ENCODE measurements at places on chromosomes 4 and X. TPM values are rescaled to one million over a fixed set of nuclear protein-coding genes. Genes with fewer than 3 reads are reported as not detected.

GIMD1 gene
- total RNA-seq, result not detected

TRPC3 gene
- total RNA-seq, result 3.3 TPM

DNA sequence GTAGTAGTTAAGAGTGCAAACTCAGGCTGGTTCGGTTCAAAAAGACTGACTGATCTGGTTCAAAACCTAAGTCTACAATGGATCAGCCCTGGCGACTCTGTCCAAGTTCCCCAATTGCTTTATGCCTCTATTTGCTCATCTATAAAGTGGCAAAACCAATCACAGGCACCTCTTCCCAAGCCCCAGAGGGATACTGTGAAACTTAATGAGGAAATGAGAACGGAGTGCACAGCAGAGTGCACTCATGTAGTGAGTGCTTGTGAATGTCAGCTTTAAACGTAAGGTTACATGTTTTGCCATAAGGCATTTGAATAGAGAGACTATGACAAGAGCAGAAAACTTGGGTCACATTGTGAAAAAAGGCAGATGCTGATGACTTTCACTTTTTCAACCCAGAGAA, 199.7 kb upstream of the KLF3 start:
- H3K36me3 ChIP-seq, result no peaks in the 10 kb centered on the region
- no peak overlapping the region for H3K4me3 ChIP-seq
- DNase-seq, result no peak
- H3K27ac ChIP-seq, result no peak overlapping the region

DNA sequence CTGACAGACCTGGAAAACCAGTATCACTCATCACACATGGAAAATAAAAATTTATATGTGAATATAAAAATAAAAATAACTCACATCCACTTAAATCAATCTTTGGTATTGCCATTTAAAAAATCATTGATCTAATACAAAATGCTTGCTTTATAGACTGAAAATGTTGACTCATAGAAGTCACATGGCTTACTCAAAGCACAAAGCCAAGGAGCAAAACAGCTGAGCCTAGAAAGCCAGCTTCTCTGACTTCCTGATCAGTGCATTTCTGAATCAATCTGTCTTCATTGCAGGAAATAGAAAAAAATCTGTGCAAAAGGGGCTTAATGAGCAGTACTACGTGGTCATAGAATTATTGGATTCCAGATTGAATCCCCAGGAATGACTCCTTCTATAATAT, 176.9 kb upstream of the HS3ST1 start:
- no peak overlapping the region for H3K4me3 ChIP-seq
- H3K27ac ChIP-seq, result no peak overlapping the region
- no peaks in the 10 kb centered on the region for H3K4me1 ChIP-seq
- H3K36me3 ChIP-seq, result no peaks in the 10 kb centered on the region

- no peaks in the 10 kb centered on the region for H3K27me3 ChIP-seq
- peaks cover 43% of the 10 kb centered on the region for H3K4me1 ChIP-seq
- H3K27ac ChIP-seq, result no peak overlapping the region
- H3K4me3 ChIP-seq, result no peak overlapping the region
- no peak for DNase-seq
- no peaks in the 10 kb centered on the region for H3K36me3 ChIP-seq
Observed at GRCh38 chrX:12010436-12010835, 127.8 kb upstream of the FRMPD4 start.

DNA sequence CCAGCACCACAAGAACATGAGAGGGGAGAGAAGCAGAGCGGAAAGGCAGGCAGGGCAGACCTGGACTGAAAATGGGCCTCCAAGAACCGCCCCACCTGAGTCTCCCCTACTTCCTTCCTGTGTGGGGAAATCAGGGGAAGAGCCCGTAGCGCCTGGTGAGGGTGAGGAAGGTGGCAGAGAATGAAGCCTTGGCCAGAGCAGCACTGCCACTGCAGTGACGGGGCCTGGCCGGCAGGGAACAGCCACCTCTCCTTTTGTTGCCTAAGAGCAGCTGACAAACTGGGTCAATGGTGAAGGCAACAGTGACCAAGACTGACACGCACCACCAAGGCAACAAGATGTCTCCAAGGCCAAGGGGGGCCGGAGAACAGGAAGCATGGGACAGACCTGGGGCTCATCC, 58.4 kb upstream of the CBR4 start:
- peaks cover 20% of the 10 kb centered on the region for H3K4me1 ChIP-seq
- H3K36me3 ChIP-seq, result no peaks in the 10 kb centered on the region
- DNase-seq, result no peak
- H3K27me3 ChIP-seq, result no peaks in the 10 kb centered on the region

GRCh38 chrX:40140706-40141499, 43.1 kb upstream of the BCOR start:
- no peak overlapping the region for H3K4me3 ChIP-seq
- no peak overlapping the region for H3K27ac ChIP-seq
- H3K27me3 ChIP-seq, result no peaks in the 10 kb centered on the region
- no peak for DNase-seq
- peaks cover 3% of the 10 kb centered on the region for H3K4me1 ChIP-seq
- no peaks in the 10 kb centered on the region for H3K36me3 ChIP-seq

DNA sequence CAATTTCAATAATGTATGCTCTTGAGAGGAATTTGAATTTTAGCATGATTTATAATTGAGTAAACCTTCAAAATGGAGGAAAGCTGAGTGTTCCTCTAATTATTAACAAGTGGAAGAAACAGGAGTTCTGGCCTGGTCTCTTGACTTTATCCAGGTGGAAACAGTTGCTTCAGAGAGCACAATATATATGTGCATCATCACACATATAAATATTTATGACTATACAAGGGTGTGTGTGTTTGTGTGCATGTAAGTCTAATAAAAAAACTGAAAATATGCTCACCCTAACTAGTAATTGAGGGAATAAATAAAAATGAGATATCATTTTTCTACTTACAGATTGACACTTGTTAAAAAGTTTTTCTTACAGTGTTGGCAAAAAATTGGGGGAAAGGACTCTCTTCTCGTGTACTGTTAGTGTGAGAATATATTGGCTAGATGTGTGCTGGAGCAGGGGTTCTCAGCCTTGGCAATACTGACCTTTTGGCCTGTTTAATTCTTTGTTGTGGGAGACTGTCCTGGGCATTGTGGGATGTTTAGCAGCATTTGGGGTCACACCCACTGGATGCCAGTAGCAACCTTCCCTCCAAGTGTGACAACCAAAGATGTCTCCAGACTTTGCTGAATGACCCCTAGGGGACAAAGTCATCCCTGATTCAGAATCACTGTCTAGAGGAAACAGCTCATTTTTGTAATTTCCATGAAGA, 20.8 kb upstream of the HERC5 start:
- H3K4me3 ChIP-seq, result no peak overlapping the region
- no peak for DNase-seq
- H3K27me3 ChIP-seq, result no peaks in the 10 kb centered on the region
- H3K36me3 ChIP-seq, result no peaks in the 10 kb centered on the region
- no peak overlapping the region for H3K27ac ChIP-seq

DNA sequence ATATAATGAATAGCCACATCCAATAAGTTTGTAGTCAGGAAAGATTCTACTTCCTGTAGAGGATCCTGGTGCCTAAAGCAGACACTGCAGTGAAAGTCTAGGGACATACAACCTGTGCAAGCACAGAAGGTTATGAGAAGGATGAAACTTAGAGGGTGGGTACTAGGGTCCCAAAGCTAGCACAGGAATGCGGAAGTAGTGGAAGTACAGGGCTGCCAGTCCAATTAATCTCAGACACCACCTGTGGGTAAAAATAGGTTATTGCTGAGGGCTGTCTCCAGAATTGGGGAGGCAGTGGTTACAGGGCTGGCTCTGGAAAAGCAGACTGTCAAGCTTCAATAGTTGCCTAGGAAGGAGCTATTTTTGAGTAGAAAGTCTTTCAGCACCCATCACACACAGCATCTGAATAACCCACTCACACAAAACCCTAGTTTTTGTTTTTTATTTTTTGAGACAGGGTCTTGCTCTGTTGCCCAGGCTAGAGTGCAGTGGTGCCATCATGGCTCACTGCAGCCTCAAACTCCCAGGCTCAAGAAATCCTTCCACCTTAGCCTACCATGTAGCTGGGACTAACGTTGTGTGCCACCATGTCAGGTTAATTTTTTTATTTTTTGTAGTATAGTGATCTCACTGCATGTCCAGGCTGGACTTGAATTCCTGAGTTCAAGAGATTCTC, 50.8 kb upstream of the ELF2 start:
- no peak for DNase-seq
- no peak overlapping the region for H3K27ac ChIP-seq
- H3K27me3 ChIP-seq, result no peaks in the 10 kb centered on the region
- H3K4me3 ChIP-seq, result no peak overlapping the region
- H3K4me1 ChIP-seq, result no peaks in the 10 kb centered on the region

DNA sequence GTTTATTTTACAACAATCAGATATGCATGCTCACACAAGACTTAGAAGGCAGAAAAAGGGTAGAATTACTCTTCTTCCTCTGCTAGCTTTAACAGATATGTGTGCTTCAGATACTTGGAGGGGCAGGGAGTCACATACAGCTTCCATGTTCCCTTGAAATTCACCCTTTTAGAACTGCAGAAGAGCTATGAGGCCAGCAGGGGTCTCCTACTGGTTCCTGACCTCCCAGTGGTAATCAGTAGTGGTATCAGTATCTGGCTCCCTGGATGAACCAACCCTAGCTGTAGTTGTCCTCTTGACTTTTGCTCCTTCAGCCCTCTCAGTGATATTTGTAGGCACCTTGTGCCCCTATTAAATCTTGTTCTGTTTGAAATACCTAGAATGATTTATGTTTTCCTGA, 81.5 kb downstream of the RCHY1 start:
- H3K4me3 ChIP-seq, result no peak overlapping the region
- no peaks in the 10 kb centered on the region for H3K36me3 ChIP-seq
- H3K4me1 ChIP-seq, result no peaks in the 10 kb centered on the region
- H3K27ac ChIP-seq, result no peak overlapping the region
- peaks cover 7% of the 10 kb centered on the region for H3K27me3 ChIP-seq
- no peak for DNase-seq

DNA sequence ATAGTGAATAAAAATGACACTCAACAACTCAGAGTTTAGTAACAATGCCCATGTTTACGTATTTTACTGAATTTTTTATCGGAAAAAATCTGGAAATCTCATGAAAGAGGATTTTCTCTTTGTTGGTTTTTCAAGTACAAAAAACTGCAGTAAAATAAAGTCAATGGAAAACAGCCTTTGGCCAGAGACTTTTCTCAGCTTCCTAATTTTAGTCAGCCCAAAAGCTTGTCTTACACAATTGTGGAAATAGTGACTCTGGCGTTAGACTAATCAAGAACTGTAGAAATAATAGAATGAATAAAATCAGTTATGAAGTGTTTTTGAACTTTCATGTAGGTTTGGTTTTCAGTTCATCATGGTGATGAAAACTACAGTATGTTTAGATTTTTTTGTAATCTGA, 234.7 kb downstream of the DKK2 start:
- no peak overlapping the region for H3K4me3 ChIP-seq
- H3K27me3 ChIP-seq, result no peaks in the 10 kb centered on the region
- no peak for DNase-seq
- H3K27ac ChIP-seq, result no peak overlapping the region
- H3K4me1 ChIP-seq, result no peaks in the 10 kb centered on the region
- H3K36me3 ChIP-seq, result no peaks in the 10 kb centered on the region

UCP1 gene
- total RNA-seq, result not detected

TRIML2 gene
- total RNA-seq, result not detected

DNA sequence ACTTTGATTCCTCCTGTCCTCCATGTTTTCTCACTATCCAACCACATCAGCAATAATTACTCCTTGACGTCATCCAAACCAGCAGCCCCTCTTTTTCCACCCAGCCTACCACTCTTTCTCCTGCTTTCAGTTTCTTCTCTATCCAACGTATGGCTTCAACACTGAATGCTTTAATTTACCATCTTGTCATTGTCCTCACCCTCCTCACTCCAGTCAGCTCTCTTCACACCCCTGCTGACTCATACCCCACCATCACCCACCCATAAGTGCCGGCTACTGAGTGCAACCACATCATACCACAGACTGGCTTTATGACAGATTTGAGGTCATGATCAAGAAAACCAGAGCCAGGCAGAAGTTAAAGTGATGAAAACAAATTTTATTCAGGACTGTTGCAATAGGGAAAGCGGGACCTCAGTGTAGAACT, 9.8 kb upstream of the ANXA5 start:
- DNase-seq, result peak; percentile 60
- peaks cover 31% of the 10 kb centered on the region for H3K4me1 ChIP-seq
- no peaks in the 10 kb centered on the region for H3K36me3 ChIP-seq
- H3K4me3 ChIP-seq, result no peak overlapping the region

GRCh38 chrX:7787714-7788113, 55.3 kb upstream of the VCX start:
- H3K4me3 ChIP-seq, result no peak overlapping the region
- no peaks in the 10 kb centered on the region for H3K27me3 ChIP-seq
- no peak overlapping the region for H3K27ac ChIP-seq
- H3K4me1 ChIP-seq, result no peaks in the 10 kb centered on the region
- DNase-seq, result no peak

DNA sequence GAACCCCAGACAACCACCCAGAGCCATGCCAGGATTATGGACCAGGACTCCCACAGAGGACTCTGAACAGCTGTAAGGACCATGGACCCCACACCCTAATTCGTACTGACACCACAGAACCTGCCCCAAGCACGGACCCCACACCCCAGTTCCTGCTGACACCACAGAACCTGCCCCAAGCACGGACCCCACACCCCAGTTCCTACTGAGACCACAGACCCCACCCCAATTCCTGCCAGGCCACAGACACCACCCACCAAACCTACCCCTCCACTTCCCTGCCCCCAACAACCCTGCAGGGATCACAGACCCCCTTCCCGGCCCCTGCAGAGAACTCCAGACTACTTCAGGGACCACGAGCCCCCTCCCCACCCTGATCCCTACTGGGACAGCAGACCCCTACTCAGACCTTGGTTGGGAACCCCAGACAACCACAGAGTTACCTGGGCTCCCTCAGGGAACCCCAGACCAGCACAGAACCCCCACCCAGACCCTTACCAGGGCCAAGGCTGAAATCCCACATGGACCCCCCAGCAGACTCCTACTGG, 1.4 kb upstream of the DHRSX start:
- H3K27ac ChIP-seq, result no peak overlapping the region
- no peak overlapping the region for H3K4me3 ChIP-seq
- H3K36me3 ChIP-seq, result peaks cover 25% of the 10 kb centered on the region
- no peaks in the 10 kb centered on the region for H3K27me3 ChIP-seq
- H3K4me1 ChIP-seq, result peaks cover 26% of the 10 kb centered on the region
- no peak for DNase-seq

DNA sequence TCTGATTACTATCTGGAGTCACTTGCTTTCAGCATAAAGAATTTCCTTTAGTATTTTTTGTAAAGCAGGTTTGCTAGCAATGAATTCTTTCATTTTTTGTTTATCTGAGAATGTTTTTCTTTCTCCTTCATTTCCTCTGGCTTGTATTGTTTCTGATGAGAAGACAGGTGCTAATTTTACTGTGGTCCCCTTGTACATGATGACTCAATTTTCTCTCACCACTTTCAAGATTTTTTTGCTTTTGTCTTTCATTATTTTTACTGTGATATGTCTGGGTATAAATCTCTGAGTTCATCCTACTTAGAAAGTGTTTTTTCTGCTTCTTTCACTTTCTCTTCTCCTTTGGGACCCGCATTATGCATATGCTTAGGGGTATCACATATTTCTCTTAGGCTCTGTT, 62.6 kb downstream of the PKD2 start:
- peaks cover 91% of the 10 kb centered on the region for H3K36me3 ChIP-seq
- DNase-seq, result peak; percentile 6
- H3K4me1 ChIP-seq, result peaks cover 3% of the 10 kb centered on the region

- no peak for DNase-seq
- H3K4me3 ChIP-seq, result no peak overlapping the region
- no peak overlapping the region for H3K27ac ChIP-seq
- H3K4me1 ChIP-seq, result no peaks in the 10 kb centered on the region
Observed at GRCh38 chr4:82467471-82467870, 37.1 kb downstream of the ENOPH1 start.

FAM199X gene
- total RNA-seq, result 26.0 TPM

MAGEB2 gene
- total RNA-seq, result not detected

GRCh38 chr4:25111648-25112196, 48.5 kb downstream of the SEPSECS start:
- DNase-seq, result no peak
- no peak overlapping the region for H3K4me3 ChIP-seq
- H3K36me3 ChIP-seq, result no peaks in the 10 kb centered on the region
- H3K27ac ChIP-seq, result no peak overlapping the region
- no peaks in the 10 kb centered on the region for H3K27me3 ChIP-seq

Data from SJSA1 (cell line).